Upper lobe of right lung (tissue), 1 donor: ENCODE measurements at places on chromosomes 2 and 18. TPM values are rescaled to one million over a fixed set of nuclear protein-coding genes. Genes with fewer than 3 reads are reported as not detected.

DNA sequence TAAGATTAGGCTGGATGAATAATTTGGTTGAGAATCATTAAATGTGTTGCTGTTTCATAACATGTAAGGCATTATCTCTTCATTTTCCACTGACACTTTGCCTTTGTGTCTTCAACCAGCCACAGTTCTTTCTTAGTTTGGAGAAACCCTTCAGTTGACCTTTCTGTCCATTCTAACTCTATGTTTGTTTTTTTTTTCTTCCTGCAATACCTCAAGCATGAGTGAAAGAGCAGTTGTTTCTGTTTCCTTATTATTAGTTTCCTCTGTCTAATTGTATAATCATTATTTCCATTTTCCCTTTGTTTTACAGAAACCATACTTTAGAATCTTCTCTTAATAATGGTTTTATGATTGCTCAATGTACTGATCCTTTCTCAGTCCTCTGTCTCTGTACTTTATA, 25.6 kb downstream of the HADHB start:
- no peak for DNase-seq

Gene ADRA2B
- total RNA-seq, result 0.14 TPM

Gene CRYBA2
- not detected for total RNA-seq

Gene REG3G
- total RNA-seq, result not detected

DNA sequence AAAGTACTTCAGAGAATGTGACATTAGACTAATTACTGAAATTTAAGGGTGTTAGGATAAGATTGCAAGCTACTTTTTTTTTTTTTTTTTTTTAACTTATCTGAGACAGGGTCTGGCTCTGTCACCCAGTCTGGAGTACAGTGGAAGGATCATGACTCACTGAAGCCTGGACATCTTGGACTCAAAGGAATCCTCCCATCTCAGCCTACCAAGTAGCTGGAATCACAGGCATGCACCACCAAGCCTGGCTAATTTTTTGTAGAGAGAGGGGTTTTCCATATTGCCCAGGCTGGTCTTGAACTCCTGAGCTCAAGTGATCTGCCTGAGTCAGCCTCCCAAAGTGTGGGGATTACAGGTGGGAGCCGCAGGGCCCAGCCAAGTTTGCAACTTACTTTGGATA, 1246.0 kb upstream of the ZEB2 start:
- no peak for DNase-seq

DNA sequence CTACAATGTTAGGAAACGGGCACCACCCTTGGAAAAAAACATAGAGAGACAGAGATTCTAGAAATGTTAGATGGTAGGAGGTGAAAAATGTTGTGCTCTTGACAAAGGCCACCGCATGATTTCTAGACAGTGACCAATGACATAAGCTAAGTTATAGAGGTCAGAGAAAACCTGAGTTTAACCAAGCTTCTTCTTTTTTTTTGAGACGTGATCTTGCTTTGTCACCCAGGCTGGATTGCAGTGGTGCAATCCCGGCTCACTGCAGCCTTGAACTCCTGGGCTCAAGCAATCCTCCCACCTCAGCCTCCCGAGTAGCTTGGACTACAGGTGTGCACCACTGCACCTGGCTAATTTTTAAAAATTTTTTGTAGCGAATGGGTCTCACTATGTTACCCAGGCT, 13.0 kb downstream of the FER1L5 start:
- no peak for DNase-seq

DNA sequence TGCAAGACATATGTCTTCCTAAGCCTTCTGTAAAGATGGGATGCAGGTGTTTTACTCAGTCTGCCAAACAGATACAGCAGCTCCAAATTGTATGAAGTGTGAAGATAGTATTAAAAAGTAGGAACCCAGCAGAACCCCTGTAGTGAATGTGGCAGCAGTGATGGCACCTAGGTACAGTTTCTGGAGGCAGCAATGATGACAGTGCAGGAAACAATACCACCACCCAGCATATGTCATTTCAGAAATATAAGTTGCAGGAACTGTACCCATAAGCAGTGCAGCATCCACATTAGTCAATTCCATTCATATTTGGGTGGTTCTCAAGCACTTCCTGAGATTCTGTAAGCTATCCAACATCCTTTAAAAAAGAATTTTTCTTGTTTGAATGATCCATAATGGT, 46.7 kb upstream of the ATP5MC3 start:
- DNase-seq, result no peak

DNA sequence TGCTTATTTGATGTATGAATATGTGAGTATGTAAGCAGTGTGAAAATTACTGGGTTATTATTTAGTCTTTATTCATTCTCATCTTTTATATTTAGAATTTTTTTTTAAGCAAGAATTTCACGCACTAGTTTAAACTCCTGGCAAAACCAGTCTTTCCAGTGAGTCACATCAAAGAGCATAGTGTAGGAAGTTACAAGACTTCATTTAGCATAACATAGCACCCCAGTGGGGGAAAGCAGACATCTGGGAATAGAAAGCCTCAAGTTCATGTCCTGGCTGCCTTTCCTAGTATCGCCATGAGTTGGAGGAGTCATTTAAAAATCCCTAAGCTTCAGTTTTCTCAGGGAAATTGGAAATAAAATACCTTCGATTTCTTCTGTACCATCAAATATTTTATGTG, 408.3 kb downstream of the NUP35 start:
- DNase-seq, result no peak

Gene AKAIN1
- not detected for total RNA-seq

- DNase-seq, result no peak
Observed at GRCh38 chr2:174623690-174624089, 26.1 kb upstream of the WIPF1 start.

GRCh38 chr2:173648816-173649215, 294.1 kb downstream of the CDCA7 start:
- no peak for DNase-seq

GRCh38 chr2:167925758-167926157, 321.6 kb downstream of the STK39 start:
- no peak for DNase-seq

- DNase-seq, result no peak
Observed at GRCh38 chr2:1156531-1156930, 205.9 kb downstream of the SNTG2 start.

Gene ARL5A
- 56.6 TPM for total RNA-seq

GRCh38 chr2:110748489-110748867, 16.1 kb downstream of the ACOXL start:
- no peak for DNase-seq

Gene TBC1D8
- total RNA-seq, result 19.9 TPM

GRCh38 chr2:39685126-39685525, 19.4 kb downstream of the TMEM178A start:
- no peak for DNase-seq

GRCh38 chr2:152434395-152435182, 99.6 kb downstream of the FMNL2 start:
- no peak for DNase-seq

Gene CIB4
- not detected for total RNA-seq

DNA sequence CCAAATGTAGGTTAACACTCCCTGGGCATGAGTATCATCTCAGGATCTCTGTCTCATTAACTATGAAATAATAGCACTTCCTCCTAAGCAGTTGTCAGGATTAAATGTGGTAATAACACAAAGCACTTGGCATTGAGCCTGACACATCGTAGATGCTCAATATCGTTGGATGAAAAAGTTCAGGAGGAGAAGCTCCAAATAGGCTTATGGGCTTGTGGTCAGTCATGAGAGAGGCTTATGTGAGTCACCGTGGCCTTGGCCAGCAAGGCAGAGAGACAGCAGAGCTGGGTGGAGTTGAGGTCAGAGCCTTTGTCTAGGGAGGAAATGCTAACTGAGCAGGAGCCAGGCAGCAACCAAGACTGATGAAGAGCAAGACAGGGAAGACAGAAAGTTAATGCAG, 68.3 kb upstream of the PPM1B start:
- no peak for DNase-seq

- DNase-seq, result no peak
Observed at GRCh38 chr18:8525692-8526091, 83.5 kb upstream of the RAB12 start.

GRCh38 chr2:234588054-234588430, 91.2 kb upstream of the ARL4C start:
- no peak for DNase-seq

DNA sequence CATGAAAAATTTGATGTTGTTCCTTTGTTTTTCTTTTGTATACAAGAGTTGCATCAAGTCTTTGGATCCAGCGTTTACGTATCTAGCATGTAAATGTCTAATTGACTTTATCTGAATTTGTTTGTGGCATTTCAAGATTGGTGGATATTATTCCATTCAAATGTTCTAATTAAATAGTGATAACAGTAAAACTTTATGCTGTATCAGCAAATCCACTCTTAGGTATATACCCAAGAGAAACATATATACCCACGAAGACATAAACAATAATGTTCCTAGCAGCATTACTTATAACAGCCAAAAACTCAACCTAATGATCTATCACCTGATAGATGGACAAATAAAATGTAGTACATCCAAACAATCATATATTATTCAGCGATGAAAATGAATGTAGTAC, 579.4 kb upstream of the LRATD1 start:
- no peak for DNase-seq

- DNase-seq, result no peak
Observed at GRCh38 chr2:16870491-16871076, 204.9 kb upstream of the CYRIA start.

Gene TGFA
- total RNA-seq, result 9.1 TPM

Gene DNAH6
- 1.1 TPM for total RNA-seq

GRCh38 chr18:2968606-2969005, 44.3 kb downstream of the LPIN2 start:
- no peak for DNase-seq

GRCh38 chr2:1925928-1926327, 181.6 kb upstream of the PXDN start:
- no peak for DNase-seq

Gene L3MBTL4
- total RNA-seq, result 16.2 TPM

Gene FZD7
- 13.6 TPM for total RNA-seq

Gene FSHR
- total RNA-seq, result not detected

DNA sequence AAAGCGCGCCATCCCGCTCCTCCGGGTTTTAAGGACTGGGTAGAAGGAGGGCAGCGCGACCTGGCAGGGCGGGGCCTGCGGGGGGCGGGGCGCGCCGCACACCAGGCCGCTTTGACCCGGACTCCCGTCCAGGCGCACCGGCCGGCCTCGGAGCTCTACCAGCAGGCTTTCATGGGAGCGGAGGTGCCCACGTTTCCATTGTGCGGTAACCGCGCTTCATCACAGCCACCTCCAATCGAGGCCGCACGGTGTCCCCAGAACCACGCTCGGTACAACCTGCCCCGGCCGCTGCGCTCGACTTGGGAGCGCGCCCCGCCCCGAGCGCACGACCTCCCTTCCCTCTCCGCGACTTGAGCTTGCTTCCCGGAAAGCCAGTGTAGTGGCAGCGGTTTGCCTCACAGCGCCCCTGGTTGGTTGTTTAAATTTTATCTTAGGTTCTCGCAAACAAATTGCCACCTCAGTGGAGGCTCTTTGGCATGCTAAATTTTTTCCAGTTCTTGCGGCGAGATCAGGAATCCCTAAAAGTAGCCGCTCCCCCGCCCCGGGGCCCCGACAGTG, 280 bp upstream of the CYP1B1 start:
- peak; percentile 92 for DNase-seq

GRCh38 chr2:231221761-231222160, 23.3 kb downstream of the ARMC9 start:
- no peak for DNase-seq

GRCh38 chr2:53545604-53546003, 222.0 kb upstream of the CHAC2 start:
- no peak for DNase-seq

DNA sequence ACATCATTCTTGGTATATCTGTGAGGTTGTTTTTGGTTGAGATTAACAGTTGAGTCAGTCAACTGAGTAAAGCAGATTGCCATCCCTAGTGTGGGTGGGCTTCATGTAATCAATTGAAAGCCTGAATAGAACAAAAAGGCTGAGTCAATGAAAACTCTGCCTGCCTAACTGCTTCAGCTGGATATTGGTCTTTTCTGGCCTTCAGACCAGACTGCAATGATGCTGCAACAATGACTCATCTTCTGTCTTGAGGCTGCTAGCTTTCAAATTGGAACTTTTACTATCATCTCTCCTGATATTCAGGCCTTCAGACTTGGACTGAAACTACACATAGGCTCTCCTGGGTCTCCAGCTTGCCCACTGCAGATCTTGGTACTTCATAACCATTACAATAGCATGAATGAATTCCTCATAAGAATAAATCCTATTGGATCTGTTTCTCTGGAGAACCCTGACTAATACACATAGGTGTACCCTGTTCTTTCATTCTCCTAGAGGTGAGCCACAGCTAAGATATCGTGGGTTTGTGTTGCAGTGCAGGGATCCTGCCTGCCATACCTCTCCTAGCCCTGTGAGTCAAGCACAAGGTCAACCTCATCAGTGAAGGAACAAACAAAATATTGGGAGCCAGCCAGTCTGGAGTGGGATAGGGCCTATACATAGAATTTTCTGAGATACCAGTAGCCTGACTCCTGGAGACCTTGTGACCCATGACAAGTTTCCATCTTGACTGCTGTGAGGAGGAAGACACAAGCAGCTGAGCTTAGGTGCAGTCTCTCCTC, 473.8 kb downstream of the DCC start:
- DNase-seq, result no peak
